Muscle of leg (tissue), 16 donors: ENCODE measurements at places on chromosomes 6 and 20. TPM values are rescaled to one million over a fixed set of nuclear protein-coding genes. Genes with fewer than 3 reads are reported as not detected.

Gene PGC
- not detected for total RNA-seq

Gene PRSS16
- 0.09 TPM for total RNA-seq

DNA sequence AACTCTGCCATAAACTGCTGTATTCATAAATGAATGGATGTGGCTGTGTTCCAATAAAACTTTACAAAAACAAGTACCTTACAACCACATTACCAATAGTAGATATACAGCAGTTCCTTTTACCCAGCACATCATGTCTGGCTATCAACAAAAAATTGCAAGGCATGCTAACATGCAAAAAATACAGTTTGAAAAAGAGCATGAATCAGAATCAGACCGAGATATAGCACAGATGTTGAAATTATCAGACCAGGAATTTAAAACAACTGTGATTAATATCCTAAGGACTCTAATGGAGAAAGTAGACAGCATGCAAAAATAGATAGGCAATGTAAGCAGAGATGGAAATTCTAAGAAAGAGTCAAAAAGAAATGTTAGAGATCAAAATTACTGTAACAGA is 8.4 kb upstream of the NUS1 start:
- DNase-seq: no peak
- no peak overlapping the region for H3K27ac ChIP-seq
- H3K36me3 ChIP-seq: no peaks in the 10 kb centered on the region
- no peaks in the 10 kb centered on the region for H3K27me3 ChIP-seq
- H3K4me3 ChIP-seq: no peak overlapping the region

DNA sequence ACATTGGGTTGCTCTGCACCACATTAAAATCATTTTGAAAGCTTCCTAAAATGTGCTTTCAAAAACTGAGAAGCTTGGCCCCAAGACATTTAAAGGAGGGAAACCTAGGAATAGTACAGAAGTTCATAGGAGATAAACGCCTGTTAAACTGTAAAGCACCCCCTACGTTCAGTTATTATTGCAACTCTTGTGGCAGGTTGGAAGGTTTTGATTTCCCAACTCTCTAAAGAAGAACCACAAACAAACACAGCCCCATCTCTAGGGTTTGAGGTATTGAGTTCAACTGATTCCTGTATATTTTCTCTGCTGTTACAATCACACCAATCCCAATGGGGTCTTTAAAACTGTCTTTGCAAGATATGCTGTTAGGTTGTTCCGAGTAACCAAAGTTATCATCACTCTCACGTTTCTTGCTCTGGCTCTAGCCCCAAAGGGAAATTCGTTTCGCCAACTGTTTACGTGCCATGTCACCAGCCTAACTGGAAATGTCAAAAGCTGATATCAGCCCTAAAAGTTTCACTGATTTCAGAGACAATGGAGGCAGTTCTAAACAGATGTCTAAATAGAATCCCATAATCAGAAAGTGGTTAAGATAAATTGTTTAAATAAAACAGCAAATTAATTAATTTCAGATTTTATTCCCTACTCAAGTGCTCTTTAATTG is 12.1 kb downstream of the TFAP2A start:
- H3K4me3 ChIP-seq: no peak overlapping the region
- H3K27ac ChIP-seq: no peak overlapping the region
- H3K36me3 ChIP-seq: no peaks in the 10 kb centered on the region

GRCh38 chr20:11755071-11755841 is 162.4 kb upstream of the BTBD3 start:
- H3K4me1 ChIP-seq: no peaks in the 10 kb centered on the region
- peak; percentile 44 for DNase-seq
- H3K27me3 ChIP-seq: no peaks in the 10 kb centered on the region
- H3K36me3 ChIP-seq: no peaks in the 10 kb centered on the region

DNA sequence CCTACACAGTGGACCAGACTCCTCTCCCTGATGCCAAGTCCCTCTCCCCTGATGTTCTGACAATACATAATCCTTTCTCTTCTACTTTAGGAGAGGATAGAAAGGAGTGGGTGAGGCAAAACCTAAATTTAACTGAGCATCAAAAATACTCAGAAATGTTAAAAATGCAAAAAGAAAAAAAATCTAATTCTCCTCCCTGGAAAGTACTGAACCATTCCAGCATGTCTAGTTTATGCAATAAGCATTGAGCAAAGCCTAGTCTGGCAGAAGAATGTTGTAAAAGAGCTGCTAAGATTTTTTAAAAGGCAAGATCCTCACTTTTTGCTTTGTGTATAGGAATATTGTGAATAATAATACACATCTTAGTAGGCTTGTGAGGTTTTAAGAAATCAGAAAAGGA is 116.6 kb upstream of the STXBP5 start:
- peak; percentile 27 for DNase-seq
- no peaks in the 10 kb centered on the region for H3K36me3 ChIP-seq
- H3K27me3 ChIP-seq: no peaks in the 10 kb centered on the region
- H3K4me1 ChIP-seq: no peaks in the 10 kb centered on the region
- no peak overlapping the region for H3K4me3 ChIP-seq
